Progenitor cell of endocrine pancreas (in vitro differentiated cells): ENCODE measurements at places on chromosomes 1 and 21. TPM values are rescaled to one million over a fixed set of nuclear protein-coding genes. Genes with fewer than 3 reads are reported as not detected.

GRCh38 chr1:110291241-110292030, 47.7 kb upstream of the RBM15 start:
- peaks cover 35% of the 10 kb centered on the region for H3K27me3 ChIP-seq
- DNase-seq: no peak
- H3K36me3 ChIP-seq: no peaks in the 10 kb centered on the region
- H3K4me1 ChIP-seq: peaks cover 5% of the 10 kb centered on the region
- H3K27ac ChIP-seq: no peak overlapping the region

GRCh38 chr1:3999941-4000735, 100.1 kb upstream of the C1orf174 start:
- H3K4me3 ChIP-seq: no peak overlapping the region
- H3K27ac ChIP-seq: no peak overlapping the region
- no peaks in the 10 kb centered on the region for H3K4me1 ChIP-seq
- no peak for DNase-seq

- no peak overlapping the region for H3K4me3 ChIP-seq
- no peak overlapping the region for H3K27ac ChIP-seq
- peaks cover 10% of the 10 kb centered on the region for H3K27me3 ChIP-seq
These were observed 63.2 kb downstream of the ITPKB start for GRCh38 chr1:226675715-226676357.

The SLC6A9 gene
- total RNA-seq: 26.9 and 29.4 TPM in 2 replicates

DNA sequence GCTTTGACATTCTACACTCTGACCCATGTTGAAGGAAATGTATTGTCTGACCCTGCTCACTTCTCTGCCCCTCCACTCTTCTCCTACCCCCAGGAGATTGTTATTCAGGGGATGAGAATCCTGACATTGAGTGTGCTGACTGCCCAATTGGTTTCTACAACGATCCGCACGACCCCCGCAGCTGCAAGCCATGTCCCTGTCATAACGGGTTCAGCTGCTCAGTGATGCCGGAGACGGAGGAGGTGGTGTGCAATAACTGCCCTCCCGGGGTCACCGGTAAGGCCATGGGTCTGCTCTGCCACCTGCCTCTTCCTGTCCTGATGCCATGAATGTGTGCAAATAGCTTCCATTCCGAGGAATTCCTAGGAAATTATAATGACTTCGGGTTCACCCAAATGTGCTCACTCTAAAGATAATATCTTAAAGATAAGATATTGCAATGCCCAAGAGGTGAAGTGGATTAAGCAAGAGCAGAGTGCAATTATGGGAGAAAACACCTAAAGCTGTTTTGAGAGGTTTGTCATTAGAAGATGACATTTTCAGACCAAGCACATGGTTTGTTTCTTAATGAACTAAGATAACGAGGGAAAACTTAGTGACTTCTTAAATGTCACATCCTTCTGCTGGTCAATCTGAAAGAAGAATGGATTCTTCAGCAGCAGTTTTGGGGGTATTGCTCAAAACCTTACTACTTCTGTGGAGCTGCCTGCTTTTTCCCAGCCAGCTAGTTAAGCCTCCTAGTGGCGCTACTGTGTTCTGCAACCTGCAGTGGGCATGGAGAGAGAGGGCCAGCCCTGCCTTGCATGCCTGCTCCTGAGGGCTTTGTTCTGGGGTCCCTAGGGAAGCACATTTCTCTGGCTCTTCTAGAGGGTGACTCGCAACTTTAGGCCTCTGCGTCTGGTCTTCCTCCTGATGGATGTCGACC, 41.6 kb downstream of the LAMC2 start:
- peaks cover 9% of the 10 kb centered on the region for H3K4me1 ChIP-seq
- H3K27ac ChIP-seq: no peak overlapping the region
- H3K36me3 ChIP-seq: no peaks in the 10 kb centered on the region
- no peaks in the 10 kb centered on the region for H3K27me3 ChIP-seq

DNA sequence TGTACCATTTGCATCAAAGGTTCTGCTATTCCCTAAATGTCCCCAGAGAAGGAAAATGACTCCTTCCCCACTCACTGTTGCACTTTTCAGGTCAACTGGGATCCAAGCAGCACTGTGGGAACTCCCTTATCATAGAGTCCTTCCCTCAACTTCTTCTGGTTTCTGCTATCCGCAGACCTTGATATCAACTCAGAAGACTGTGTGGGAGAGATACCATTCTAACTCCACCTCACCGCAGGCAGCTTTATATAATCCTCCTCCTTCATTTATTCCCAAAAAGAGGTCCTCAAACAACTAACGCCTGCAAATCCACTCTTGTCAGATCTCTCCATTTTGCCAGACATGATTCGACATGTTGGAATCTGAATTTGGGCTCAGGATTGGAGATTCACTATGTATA, 27.3 kb downstream of the LHX9 start:
- no peak overlapping the region for H3K4me3 ChIP-seq
- no peak for DNase-seq
- H3K27me3 ChIP-seq: peaks cover 6% of the 10 kb centered on the region
- no peaks in the 10 kb centered on the region for H3K36me3 ChIP-seq

The LPAR3 gene
- 4.3 and 5.1 TPM in 2 replicates for total RNA-seq

- no peak for DNase-seq
- no peak overlapping the region for H3K27ac ChIP-seq
- no peaks in the 10 kb centered on the region for H3K36me3 ChIP-seq
- peaks cover 5% of the 10 kb centered on the region for H3K4me1 ChIP-seq
- H3K4me3 ChIP-seq: no peak overlapping the region
These were observed 82.8 kb downstream of the LRRC53 start for GRCh38 chr1:74429580-74429979.

DNA sequence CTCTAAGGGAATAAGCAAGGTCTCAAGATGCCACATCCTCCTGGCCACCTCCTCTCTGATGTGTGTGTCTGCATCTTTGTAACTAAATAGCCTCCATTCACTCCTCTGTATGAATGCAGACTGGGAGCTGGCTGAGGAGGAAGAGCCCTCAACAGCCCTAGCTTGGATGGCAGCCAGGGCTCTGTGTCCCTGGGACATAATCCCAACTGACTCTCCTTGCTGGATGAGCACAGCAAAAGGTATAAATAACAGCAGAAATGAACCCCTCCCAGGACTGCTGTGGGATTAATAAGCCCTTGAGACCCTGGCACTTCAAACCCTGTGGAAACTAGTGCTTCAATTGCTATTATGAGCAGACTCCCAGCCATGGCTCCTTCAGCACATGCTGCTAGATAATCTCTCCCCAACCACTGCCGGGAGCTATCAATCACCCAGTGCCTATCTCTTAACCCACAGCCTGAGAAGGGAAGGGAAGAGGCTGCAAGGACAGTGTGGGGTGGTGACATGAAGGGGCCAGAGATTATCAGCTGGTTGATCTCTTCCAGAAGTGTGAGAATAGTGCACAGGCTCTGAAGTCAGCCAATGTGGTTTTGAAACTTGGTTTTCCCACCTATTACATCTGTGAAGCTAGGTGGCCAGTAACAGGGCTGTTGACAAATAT, 152.2 kb downstream of the TNR start:
- DNase-seq: no peak
- H3K4me3 ChIP-seq: no peak overlapping the region
- no peaks in the 10 kb centered on the region for H3K36me3 ChIP-seq
- H3K4me1 ChIP-seq: no peaks in the 10 kb centered on the region

DNA sequence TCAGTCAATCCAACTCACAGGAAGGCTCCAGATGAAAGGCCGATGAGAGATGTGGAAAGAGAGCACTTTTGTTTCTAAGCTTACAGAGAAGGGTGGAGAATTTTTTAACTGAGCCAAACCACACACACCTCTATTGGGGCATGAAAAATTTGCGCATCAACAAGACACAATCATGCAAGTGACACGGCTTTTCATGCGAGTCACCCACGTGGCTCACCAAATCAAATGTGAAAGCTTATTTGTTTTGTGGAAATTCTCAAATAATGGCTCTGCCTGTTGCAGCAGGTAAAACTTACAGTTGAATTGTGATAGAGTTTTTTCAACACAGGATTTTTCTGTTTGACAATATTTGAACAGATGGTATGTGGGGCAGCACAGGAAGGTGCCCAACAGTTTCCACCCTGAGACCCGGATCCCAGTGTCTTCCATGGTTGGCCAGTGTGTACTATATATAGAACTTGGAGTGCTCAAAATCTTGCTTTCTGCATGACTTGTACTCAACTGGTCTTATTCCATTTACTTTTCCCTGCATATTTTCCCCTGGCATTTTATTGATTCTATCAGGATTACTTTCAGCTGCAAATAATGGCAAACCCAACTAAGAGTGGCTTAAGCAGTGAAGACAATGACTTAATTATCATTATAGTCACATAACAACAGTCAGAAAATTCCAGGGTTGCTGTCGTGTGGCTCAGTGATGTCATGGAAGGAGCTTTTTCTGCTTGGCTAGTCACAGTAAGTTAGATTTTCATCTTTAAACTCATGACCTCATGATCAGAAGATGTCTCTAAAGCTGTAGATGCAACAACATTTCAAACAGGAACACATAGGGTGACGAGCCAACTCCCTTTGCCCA, 90.6 kb upstream of the SIM2 start:
- no peak overlapping the region for H3K4me3 ChIP-seq
- H3K4me1 ChIP-seq: peaks cover 6% of the 10 kb centered on the region
- H3K36me3 ChIP-seq: peaks cover 1% of the 10 kb centered on the region
- H3K27me3 ChIP-seq: peaks cover 14% of the 10 kb centered on the region
- no peak for DNase-seq
- H3K27ac ChIP-seq: no peak overlapping the region

- DNase-seq: peak; percentile 65
- no peaks in the 10 kb centered on the region for H3K27me3 ChIP-seq
- H3K27ac ChIP-seq: peak within 1 kb of the TSS; percentile 98
- peak within 1 kb of the TSS; percentile 97 for H3K4me3 ChIP-seq
These were observed at the start of gene TLCD4 for GRCh38 chr1:95117207-95118066. Gene TLCD4, plus strand, starts transcription at chr1:95117355. Its CDS starts 26,547 bp downstream, at chr1:95143902.

GRCh38 chr1:201310251-201310985, 27.1 kb downstream of the PKP1 start:
- no peak overlapping the region for H3K4me3 ChIP-seq
- peaks cover 5% of the 10 kb centered on the region for H3K4me1 ChIP-seq
- no peak for DNase-seq
